Stimulated activated CD8-positive, alpha-beta memory T cell treated with anti-CD3 and anti-CD28 coated beads, Interleukin-7, amount 100 ng/mL, for 4 hours (primary cell): ENCODE measurements at places on chromosomes 1 and 21.

DNA sequence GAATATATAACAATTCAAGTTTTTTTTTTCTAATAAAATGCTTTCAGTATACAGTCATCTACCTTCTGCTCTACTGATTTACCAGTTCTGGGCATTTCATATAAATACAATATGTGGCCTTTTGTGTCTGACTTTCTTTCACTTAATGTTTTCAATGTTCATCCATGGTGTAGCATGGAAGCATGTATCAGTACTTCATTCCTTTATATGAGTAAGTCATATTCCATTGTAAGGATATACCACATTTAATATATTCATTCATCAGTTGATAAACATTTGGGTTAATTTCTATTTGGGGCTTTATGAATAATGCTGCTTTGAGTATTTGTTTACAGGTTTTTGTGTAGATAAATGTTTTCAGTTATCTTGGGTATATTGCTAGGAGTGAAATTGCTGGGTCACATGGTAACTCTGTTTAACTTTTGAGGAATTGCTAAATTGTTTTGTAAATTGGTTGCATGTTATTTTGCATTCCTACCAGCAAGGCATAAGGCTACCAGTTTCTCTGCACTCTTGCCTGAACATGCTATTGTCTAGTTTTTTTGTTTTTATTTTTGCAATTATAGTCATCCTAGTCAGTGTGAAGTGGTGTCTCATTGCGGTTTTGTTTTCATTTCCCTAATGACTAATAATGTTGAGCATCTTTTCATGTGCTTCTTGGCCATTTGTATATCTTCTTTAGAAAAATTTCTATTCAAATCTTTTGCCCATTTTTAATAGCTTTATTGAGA lies 206.1 kb downstream of the TM2D1 start:
- no peak for DNase-seq

GRCh38 chr21:39083377-39084008 lies 99.8 kb downstream of the PSMG1 start:
- no peak for DNase-seq

- DNase-seq = no peak
Observed at GRCh38 chr1:228170666-228171065, 5.1 kb downstream of the IBA57 start.

- no peak for DNase-seq
Observed at GRCh38 chr1:32714277-32714676, 11.7 kb upstream of the SYNC start.

DNA sequence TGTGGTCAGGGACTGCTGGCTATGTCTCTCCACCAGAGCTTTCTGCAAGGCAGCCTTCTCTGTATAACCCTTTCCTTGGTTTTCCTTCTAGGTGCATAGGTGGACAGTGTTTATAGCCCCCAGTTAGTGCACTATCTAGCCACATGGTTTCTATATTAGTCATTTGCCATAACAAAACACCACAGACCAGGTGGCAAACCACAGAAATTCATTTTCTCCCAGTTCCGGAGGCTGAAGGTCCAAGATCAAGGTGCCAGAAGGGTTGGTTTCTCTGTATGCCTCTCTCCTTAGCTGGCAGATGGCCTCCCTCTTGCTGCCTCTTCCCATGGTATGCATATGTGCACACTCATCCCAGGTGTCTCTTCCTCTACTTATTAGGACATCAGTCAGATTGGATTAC lies 106.4 kb downstream of the KAZN start:
- no peak for DNase-seq

DNA sequence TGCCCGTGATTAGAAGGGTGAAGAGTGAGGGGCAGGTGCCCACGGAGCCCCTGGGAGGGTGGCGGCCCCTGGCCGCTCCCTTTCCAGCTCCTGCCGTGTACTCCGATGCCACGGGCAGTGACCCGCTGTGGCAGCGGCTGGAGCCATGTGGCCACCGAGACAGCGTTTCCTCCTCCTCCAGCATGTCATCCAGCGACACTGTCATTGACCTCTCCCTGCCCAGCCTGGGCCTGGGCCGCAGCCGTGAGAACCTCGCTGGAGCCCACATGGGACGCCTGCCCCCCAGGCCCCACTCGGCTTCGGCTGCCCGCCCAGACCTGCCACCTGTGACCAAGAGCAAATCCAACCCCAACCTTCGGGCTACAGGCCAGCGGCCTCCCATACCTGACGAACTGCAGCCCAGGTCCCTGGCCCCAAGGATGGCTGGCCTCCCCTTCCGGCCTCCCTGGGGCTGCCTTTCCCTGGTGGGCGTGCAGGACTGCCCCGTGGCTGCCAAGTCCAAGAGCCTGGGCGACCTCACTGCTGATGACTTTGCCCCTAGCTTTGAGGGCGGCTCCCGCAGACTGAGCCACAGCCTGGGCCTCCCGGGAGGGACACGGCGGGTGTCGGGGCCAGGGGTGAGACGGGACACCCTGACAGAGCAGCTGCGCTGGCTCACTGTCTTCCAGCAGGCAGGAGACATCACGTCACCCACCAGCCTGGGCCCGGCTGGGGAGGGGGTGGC lies 22.0 kb downstream of the PANK4 start:
- no peak for DNase-seq

DNA sequence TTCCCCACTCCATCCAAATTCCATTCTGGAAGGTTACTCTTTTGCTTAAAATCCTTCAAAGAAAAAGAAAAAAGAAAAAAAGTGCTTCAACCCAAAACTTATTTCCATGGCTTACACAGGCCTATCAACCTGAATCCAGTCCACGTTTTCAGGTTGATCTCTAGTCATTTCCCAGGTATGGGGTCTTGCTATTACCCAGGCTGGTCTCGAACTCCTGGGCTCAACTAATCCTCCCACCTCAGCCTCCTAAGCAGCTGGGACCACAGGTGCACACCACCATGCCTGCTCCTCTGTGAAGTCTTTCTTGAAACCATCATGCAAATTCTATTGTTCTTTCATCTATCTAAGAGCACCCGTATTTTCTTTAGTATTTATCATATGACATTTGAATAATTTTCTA lies 7.6 kb downstream of the RNF19B start:
- DNase-seq = no peak

GRCh38 chr21:27807596-27807995 lies 840.7 kb upstream of the ADAMTS5 start:
- DNase-seq = no peak
